Caki2 (cell line): ENCODE measurements at places on chromosomes 13 and 19.
A peak's percentile ranks its signal among the peaks of the same experiment; 100 is the strongest.

- no peak for DNase-seq
These were observed 3.6 kb downstream of the MICOS13 start for GRCh38 chr19:5676772-5677105.

DNA sequence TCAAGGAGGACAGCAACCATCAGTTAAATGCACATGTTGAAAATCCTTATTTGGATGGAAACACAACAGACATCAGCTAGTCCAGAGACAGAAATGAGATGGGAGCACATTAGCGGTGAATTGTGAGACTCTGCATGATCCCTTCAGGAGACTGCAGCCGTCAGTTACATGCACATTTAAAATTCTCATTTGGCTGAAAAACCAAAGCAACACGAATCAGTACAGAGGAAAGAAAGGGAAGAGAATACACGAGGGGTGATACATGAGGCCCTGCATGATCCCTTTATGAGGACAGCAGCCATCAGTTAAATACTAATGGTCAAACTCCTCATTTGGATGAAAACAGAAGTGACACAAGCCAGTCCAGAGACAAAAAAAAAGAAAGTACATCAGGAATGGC lies 123.4 kb downstream of the PTPRS start:
- no peak for DNase-seq

DNA sequence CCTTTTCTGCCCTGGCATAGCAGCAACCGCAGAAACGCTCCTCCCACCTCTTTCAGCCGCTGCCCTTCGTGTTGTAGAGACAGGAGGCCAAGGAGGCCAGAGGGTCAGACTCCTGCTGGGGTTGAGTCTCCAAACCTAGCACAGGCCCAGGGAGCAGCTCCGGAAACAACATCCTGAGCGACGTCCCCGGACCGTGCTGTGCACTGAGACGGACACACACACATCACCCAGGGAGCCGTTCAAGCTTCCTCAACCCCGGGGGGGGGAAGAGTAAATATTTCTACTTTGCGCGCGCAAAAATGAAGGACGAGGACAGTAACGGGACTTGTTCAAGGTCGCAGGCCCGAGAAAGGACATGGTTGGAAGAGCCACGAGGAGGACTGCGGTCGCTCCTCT lies 657 bp downstream of the ZNF550 start:
- DNase-seq, result peak; percentile 36

- peak; percentile 55 for DNase-seq
These were observed 1.3 kb downstream of the IZUMO1 start for GRCh38 chr19:48745208-48745995.

- no peak for DNase-seq
These were observed 42.7 kb downstream of the BRD4 start for GRCh38 chr19:15289673-15290072.

DNA sequence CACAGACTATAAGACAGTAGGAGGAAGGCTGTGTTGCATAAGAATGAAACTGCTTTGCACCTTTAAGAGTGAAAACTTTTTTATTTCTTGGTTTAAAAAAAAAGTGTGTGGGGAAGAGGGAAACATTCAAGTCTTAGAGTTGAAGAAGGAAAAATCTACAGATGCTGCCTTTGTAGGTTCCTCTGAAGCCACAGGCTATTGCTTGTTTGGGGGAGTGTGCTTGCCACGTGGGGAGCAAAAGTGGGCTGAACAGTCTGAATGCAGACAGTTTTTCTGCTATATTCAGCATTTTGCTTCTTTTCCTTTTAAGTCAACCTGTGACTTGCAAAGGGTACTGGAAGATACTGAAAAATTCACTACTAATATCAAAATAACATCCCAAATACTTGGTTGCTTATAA lies 36.9 kb downstream of the EFNB2 start:
- no peak for DNase-seq

DNA sequence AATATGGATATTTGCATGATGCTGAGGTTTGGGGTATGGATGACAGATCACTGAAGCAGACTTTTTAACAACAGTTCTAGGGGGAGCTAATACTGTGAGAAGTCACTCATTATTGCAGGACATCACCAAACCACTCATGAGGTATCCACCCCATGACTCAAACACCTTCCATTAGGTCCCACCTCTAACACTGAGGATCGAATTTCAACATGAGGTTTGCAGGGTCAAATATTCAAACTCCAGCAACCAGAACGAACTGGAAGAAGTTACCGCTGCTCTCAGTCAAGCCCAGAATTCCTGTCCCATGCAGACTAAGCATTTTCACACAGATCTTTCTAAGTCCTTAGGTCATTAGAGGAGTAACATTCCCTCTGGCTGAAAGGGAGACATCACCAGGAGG lies 758.9 kb downstream of the UQCRFS1 start:
- peak; percentile 88 for DNase-seq

- DNase-seq, result no peak
These were observed 11.1 kb downstream of the REXO1 start for GRCh38 chr19:1837222-1837565.

DNA sequence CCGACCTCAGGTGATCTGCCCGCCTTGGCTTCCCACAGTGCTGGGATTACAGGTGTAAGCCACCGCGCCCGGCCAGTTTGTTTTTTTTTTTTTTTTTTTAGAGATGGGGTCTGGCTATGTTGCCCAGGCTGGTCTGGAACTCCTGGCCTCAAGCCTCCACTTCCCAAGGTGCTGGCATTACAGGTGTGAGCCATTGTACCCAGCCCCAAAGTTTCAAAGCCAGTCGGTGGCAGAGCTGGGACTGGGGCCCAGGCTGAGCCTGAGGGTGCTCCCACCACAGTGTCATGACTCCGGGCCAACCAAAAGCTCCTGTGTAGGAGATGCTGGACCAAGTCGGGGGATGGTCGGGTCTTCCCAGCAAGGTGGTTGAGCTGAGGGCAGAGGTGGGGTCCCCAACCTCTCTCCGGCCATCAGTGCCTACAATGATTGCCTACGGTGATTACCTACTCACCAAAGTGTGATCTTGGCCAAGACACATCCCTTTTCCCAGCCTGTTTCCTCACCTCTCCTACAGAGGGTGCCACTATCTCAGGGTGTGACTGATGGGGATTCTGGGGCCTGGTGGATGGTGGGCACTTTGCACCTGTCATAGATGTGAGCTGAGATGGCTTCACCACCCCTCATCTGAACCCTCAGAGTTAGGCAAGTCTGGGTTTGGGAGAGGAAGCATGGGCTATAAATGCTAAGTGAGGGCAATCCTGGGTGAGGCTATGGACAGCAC lies 5.9 kb upstream of the SAMD1 start:
- DNase-seq, result no peak

DNA sequence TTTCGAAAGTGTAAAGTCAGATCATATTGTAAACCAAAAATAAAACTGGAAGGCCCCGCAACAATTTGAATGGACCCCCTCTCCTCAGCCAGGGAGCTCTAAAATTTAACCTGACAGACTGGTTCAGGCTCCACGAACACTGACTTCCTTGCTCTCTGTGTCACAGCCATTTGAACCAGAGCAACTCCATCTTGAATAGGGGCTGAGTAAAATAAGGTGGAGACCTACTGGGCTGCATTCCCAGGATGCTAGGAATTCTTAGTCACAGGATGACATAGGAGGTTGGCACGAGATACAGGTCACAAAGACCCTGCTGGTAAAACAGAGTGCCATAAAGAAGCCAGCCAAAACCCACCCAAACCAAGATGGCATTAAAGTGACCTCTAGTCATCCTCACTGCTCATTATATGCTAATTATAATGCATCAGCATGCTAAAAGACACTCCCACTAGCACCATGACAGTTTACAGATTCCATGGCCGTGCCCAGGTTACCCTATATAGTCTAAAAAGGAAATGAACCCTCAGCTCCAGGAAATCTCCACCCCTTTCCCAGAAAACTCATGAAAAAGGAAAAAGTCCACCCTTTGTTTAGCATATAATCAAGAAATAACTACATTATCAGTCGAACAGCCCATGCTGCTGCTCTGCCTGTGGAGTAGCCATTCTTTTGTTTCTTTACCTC lies 43.1 kb downstream of the RFXAP start:
- no peak for DNase-seq

DNA sequence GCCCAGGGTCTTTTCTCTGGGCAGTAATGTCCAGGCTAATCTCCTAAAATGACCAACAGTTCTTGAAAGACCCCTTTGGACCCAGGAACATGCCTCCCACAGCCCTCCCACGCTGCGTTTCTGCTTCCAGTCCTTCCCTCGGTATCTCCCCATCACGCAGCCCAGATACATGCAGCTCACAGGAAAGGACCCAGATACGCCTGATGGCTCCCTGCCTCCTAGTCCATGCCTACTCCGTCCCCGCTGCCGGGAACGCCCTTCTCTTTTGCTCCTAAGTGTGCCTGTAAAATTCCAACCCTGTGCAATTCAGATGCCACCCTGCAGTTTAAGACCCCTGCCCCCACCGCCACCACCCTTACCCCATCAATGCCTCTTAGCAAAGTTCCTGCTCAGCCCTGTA lies 778 bp downstream of the MUC16 start:
- DNase-seq, result no peak

DNA sequence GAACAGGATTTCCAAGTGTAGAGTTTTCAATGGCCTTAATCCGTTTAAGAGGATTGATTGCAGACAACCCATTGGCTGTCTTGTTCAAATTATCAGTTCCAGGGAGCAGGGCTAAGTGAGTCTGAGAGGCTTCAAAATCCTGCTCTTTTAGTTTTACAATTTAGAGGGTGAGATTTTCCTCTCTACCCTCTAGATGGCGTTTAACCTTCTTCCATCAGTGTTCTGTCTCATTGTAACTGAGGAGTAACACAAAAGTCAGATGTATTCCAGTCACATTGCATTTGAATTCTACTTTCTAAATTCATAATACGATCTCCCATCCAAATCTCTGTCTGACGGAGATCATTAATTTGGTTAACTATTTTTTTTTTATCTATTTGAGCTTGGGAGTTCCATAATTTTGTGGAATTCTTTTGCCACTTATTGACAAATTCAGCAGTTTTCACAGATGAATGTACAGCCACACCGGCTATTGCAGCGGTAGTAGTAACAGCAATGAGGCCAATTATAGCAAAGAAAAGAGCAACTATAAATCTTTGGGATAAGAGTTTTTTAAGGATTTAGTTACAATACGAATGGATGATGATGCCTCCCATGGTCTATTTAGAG lies 7.8 kb upstream of the C19orf84 start:
- peak; percentile 37 for DNase-seq

DNA sequence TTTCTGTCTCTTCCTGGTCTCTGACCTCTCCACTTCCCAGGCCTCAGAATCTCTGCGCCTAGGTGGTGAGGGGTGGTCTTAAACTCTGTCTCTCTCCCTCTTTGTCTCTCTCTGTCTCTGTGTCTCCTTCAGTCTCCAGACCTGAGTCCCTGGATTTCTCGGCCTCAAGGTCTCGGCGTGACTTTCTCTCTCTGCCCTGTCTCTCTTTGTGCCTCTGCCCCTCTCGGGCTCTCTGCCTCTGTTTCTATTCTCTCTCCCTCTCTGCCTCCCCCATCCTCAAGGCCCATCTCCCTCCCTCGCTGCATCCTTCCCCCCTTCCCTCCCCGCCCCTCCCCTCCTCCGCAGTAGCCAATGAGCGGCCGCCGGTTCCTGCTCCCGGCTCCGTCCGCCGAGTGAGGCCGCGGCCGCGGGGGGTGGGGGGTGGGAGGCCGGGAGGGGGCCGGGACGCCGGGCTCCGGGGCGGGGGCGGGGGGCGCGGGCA lies at the start of gene CACNG7:
CACNG7 (plus strand) TSS at position 344 of the 481 bp plus-strand sequence. CDS start 3,554 bp downstream, outside the sequence.
- DNase-seq, result no peak

DNA sequence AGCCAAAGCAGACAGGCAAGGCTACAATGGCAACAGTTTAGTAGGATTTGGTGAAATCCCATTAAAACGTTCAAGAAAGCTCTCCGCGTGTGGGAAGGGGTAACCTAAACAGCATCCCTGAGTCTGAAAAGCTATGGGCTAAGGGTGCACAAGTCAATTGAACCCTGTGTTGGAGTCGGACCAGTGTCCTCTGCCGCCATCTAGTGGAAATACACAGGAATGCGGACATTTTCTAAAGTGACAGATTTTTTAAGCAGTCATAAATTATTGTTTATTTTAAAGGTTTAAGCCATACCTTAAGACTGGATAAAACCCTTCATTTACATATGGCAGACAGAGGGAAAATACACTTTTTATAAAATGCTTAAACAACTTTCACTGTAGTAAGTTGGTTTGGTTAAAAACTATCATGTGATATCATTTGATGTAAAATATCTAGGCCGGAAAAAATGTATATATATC lies 26.5 kb upstream of the LSM14A start:
- DNase-seq, result peak; percentile 29

GRCh38 chr19:58042495-58043340 lies 8.9 kb downstream of the ZSCAN1 start:
- DNase-seq, result no peak

DNA sequence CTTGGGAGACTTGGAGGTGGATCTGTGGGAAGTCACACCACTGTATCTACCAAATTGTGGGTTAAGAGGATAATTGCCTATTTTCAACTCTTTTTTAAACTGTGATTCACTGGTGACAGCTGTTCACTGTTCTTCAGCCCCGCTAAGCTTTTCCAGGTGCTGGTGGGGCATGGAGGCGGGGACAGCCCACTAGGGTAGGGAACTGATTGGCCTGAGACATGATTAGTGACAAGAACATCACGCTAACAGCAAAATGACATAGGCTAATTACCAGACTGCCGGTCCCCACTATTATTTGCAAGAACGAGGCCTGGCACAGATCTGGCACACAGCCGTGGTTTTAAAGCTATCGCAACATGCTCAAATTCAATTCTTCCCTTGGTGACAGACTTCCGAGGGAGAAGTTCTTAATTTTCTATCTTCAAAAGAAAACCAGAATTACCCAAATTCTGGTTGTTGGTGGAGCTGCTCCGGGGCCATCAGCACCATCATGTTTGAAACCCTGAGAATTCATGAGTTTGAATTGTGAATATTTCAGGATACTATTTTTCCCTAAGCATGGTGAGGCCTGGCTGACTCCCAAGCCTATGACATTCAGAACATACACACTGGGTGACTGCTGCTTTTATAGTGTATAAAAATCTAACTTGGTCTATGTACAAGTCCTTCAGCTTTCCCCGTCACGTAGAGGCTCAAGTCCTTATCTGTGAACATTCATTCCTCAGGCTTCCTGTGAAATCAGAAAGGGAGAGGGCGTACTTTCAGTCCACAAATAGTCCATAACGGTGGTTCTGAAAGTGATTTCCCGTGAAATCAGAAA lies 17.9 kb downstream of the DOCK9 start:
- no peak for DNase-seq

GRCh38 chr19:46489445-46490272 lies 6.0 kb downstream of the PNMA8B start:
- DNase-seq, result no peak

- DNase-seq, result no peak
These were observed 19.2 kb downstream of the MIER2 start for GRCh38 chr19:325173-325936.

DNA sequence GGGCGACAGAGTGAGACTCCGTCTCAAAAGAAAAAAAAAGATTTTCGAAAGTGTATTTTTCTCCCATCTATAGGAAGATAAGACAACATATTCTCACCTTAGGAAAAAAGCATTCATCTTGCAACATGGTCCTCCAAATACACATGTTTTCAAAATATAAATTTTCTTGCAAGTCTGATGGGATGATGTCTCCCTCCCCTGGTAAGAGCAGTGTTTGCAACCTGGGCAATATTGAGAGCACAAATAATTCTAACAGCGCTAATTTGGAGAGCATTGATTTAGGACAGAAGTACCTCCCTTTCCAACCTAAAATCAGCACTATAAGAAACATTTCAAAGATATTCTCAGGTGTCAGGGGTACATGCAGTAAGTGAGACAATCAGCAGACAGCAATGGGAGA lies 61.0 kb upstream of the SHISA2 start:
- DNase-seq, result peak; percentile 2
